ENCODE measurements at places on chromosomes 6 and 20.

DNA sequence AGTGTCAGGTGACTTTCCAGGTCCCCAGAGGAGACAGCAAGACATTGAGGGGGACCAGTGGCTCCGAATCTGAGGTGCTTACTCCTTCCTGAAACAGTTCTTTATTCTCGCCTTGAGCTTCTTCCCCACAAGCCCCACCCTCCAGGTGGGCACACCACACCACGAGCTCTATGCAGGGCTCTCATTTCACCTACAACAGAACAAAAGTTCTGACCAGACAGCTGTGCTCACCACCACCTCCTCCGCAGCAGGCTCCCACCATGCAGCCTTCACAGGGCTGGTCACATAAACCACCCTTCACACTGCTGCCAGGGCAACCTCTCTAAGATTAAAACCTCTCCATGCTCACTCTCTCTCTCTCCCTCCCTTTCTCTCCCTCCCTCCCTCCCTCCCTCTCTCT is 384.5 kb upstream of the ARID1B start:
- no peak for DNase-seq

- no peak for DNase-seq
Measured at GRCh38 chr6:93678841-93679454, 259.6 kb upstream of the EPHA7 start.

- DNase-seq, result no peak
Measured at GRCh38 chr20:1010659-1011058, 8.5 kb upstream of the RSPO4 start.

DNA sequence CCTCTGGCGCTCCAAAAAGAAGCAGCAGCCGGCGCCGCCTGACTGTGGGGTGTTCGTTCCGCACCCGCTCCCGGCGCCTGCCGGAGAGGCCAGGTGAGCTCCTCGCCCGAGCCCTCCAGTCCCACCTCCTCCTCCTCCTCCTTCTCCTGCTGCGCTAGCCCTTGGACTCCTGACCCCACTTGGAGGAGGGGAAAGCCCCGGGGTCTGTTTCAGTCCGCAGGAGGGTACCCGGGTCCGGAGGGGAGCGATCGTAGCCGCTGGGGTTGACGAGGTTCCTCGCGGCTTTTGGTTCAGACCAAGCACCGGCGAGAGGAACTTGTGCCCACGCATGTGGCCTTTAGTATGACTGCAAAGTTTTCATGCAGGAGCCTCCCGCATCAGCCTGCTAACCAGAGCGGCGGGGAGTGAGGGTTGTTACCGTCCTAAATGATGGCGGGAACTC is 493 bp downstream of the CRYBG1 start:
- peak; percentile 13 for DNase-seq

DNA sequence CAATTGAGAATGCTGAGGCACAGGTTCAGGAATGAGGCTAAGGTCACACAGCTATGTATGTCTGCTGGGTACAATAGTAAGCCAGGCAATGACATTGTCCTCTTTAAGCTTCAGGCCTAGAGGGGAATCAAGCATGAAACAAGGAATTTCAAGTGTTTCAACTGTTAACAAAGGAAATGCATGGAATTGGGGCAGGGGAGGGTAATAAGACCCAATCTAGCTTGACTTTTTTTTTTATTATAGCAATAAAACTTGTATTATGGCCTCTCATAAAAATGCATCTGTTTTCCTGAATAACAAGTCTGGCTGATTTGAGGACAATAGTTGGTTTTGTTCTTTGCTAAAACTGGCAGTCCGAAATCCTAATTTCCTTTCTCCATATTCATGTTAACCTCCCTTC is 336.7 kb downstream of the CBLN4 start:
- no peak for DNase-seq

GRCh38 chr20:63070771-63071540 is 64.2 kb upstream of the BHLHE23 start:
- DNase-seq, result no peak

GRCh38 chr6:116847227-116847626 is 18.3 kb upstream of the GPRC6A start:
- DNase-seq, result no peak

Measured in activated CD4-positive, alpha-beta T cell treated with anti-CD3 and anti-CD28 coated beads, Interleukin-2, amount 50 U/mL, for 4 hours (primary cell).